ENCODE measurements at places on chromosomes 7 and 10.

GRCh38 chr10:30963992-30964930 is 67.4 kb downstream of the ZNF438 start:
- DNase-seq: no peak

GRCh38 chr7:84394219-84394618 is 199.6 kb upstream of the SEMA3A start:
- no peak for DNase-seq

DNA sequence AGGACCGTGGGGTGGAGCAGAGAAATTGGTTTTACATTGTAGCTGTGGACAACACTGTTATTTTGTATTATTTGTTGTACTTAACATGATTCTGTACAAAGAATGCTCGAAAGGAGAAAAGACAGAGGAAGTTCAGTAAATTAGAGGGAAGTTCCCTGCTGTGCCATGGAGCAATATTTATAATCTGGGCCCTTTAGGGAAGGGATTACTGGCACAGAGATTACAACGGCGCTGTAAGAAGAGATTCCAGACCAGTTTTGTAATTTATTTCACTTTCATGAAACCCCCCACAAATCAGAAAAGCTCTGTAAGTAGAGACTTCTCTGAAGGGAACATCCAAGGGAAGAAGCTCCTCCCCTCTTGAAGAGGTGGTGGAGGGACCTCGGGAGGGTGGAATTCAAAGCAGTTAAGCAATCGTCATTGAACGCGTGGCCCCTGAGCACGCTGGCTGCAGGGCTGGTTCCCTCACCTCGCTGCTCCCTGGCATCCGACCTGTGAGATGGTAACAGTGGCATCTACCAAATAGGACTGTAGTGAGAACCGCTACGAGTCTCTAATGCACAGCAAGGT is 113.5 kb downstream of the KLF6 start:
- no peak for DNase-seq

DNA sequence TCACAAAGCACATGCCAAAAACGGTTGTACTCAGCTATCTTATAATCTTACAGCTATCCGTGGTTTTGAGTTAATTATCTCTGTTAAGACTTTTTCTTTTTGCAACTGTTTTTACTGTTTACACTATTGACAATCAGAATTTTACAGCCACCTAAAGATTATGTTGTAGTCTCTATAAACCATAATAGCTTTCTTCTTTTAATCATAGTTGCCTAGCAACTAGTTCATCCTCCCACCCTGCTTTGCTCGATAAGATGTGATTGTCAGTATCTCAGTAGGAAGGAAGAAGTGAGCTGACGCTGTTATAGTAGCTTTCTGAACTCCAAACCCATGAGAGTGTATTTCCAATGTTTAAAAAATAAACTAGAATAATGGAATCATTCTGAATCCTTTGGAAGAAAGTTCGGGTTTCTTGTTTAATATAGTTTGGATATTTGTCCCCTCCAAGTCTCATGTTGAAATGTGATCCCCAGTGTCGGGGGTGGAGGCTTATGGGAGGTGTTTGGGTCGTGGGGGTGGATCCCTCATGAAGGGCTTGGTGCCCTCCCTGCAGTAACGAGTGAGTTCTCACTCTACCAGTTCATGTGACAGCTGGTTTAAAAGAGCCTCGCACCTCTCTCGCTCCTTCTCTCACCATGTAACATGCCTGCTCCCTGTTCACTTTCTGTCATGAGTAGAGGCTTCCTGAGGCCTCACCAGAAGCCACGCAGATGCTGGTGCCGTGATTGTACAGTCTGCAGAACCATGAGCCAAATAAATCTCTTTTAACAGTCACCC is 68.1 kb downstream of the SVOPL start:
- DNase-seq: no peak

DNA sequence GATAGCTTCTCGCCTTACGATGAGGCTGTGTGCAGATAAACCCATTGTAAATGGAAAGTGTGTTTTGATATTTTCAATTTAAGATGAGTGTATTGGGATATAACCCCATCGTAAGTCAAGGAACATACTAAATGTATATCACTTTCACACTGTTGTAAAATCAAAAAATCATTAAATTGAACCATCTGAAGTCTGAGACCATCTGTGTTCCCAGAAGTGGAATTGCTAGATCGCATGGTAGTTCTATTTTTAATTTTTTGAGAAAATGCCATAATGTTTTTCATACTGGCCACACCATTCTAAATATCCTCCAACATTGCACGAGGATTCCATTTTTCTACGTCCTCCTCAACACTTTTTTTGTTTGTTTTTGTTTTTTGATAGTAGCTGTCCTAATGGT is 209.1 kb upstream of the MTPN start:
- no peak for DNase-seq

DNA sequence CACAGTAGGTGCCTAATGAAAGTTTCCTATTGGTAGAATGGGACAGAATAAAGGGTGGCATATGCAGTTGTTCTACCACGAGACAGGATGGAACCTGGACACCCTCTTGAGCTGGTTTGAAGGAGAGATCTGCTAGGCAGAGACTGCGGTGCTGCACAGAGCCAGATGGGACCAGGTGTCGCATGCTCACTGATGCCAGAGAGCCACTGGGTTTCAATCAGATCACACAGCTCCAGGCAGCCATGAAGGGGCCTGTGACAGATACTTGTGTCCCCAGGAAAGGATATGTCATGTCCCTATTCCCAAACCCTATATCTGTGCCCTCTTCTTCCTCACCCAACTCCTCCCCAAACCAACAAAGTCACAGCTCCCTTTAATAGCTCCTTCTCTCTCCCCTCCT is 235.7 kb downstream of the PRPF18 start:
- no peak for DNase-seq

GRCh38 chr7:90788052-90788451 is 191.9 kb downstream of the CDK14 start:
- no peak for DNase-seq

DNA sequence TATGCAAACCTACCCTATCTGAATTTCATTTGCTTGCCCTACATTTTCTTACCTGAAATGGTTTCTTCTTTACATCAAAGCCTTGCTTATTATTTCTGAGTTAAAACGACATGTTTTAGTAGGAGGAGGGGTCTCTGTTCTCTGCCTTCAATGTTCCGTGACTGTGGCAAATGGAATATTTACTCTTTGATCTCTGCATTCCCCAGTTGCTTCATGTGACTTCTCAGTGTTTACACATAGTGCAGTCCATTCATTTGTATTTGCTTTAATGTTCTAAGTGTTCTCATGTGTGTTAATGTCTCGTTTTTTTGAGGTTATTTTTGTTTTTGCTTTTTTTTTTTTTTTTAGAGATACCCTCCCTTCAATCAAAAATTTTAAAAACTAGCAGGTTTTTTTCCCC is 75.8 kb downstream of the GNAI1 start:
- no peak for DNase-seq

- DNase-seq: peak; percentile 29
Observed at GRCh38 chr10:45433716-45434469, 59.9 kb downstream of the ALOX5 start.

GRCh38 chr7:75842836-75843446 is 29.3 kb upstream of the CCL24 start:
- DNase-seq: no peak

DNA sequence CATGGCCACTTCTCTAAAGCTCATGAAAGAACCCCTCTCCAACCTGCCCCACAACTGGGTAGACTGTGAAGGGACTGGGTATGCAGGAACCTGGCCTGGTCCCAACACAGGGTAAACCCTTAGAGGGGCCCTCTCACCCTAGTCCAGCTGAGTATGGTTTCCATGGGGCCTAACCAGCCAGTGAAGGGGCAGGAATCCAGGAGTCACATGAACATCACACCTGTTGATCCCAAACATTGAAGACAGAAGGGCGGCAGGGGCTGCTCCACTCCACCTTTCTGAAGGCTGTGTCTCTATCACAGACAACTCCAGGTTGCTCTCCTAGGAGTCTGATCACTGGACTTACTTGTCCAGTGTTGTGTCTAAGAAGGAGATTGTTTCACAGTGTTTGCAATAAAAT is 30.8 kb downstream of the GRID1 start:
- no peak for DNase-seq

DNA sequence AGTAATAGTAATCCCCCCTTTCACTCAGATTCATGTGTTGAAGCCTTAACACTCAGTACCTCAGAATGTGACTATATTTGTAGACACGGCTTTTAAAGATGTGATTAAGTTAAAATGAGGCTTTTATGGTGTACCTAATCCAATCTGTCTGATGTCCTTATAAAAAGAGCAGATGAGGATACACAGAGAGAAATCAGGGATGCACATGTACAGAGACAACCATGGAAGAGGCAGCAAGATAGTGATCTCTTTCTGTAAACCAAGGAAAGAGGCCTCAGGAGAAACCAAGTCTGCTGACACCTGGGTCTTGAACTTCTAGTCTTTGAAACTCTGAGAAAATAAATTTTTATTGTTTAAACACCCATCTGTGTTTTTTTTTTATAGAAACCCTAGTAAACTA is 44.0 kb upstream of the ZNF365 start:
- DNase-seq: no peak

GRCh38 chr7:89607792-89608191 is 546.5 kb upstream of the STEAP1 start:
- DNase-seq: peak; percentile 17

DNA sequence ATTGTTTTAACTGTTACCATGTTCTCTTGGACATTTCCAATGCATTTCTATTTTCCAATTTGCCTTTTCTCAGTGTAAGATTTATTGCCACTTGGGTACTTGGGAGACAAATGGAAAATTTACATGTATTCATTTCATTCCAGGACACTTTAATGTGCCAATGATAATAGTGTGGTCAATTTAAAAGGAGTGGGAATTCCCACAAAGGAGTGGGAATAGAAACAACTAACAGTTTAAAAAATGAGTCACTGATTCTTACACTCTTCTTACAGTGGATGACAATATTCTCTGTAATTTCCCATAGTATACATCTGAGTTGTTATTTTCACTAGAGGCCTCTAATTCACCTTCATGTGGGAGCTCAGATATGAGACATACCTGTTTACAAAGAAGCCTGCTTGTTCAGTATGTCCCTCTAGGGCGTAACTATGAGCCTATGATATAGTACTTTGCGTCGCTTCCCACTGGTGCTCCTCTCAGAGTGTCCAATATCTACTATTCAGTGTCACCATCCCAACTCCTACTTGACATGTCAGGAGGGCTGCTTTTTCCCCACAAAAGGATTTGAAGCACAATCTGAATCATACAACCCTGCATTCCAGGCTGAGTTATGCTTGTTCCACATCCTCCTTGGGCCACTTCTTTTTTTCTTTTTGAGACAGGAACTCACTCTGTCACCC is 301.3 kb downstream of the PHTF2 start:
- DNase-seq: no peak
